ENCODE measurements at places on chromosomes 12 and 14.
A peak's percentile ranks its signal among the peaks of the same experiment; 100 is the strongest.

DNA sequence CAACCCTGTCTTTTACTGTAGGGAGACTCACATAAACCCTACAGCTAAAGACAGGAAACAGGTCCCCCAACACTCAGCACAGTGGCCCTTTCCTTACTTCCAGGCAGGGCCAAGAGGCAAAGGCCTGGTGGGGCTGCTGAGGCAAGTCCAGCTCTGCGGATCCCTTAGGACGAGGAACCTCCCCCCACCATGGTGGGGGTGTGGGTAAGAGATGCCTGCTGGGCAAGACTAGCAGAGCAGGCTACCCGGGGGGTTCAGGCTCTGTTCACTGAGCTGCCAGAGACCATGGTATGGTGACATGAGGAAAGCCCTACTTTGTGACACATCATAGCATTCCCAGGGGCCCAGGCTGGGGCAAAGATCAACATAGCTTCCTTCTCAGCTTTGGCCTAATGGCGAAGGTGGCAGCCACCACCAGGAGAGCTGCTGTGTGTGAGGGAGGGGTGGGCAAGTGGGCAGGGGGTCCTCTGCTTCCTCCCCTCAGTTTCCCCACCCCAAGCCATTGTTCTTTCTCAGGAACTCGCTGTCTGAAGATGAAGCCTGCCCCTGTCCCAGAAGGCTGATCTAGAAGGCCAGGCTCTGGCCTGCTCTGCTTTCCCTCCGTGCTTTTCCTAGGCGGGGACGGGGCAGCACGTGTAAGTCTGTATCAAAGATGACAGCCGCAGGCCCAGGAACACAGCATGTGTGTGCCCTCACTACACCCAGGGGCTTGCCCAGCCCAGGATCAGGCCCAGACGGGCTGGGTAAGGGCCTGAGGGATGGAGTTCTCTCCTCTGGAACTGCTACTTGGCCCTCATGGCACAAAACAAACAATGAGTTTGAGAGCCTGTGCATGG, 10.1 kb upstream of the TINF2 start:
- H3K27me3 ChIP-seq: no peaks in the 10 kb centered on the region
- H3K36me3 ChIP-seq: peaks cover 29% of the 10 kb centered on the region
- H3K4me3 ChIP-seq: no peak overlapping the region
- peaks cover 40% of the 10 kb centered on the region for H3K4me1 ChIP-seq
- no peak overlapping the region for H3K27ac ChIP-seq

DNA sequence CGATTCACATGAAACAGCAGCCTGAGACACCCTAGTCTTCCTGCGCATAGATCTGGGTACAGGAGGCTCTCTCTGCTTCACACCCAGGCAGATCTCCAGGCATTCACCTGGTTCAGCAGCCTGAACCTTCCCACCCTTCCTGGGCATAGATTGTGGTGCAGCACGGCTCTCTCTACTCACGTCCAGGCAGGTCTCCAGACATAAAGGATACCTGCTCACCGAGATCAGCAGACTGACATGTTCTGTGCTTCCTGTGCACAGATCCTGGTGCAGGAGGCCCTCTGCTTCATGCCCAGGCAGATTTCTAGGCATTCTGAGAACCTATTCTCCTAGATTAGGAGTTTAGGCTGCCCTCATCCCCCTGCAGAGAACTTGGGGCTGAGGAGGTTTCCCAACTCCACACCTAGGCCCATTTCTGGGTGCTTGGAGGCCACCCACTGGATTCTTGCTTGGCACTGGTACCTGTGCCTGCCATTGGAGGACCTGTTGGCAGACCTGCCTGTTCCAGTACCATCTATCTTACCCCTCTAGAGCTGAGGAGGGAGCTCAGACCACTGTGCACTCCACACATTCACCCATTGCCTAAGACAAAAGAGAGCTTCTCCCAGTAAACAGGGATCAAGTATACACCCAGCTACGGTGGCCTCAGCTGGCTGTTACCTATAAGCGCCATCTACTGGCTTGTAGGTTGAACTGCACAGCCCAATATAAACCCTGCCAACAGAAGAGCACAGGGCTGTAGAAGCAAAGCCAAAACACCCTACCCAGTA, 28.0 kb upstream of the GARIN6 start:
- no peak overlapping the region for H3K27ac ChIP-seq
- no peak overlapping the region for H3K4me3 ChIP-seq
- H3K36me3 ChIP-seq: no peaks in the 10 kb centered on the region
- DNase-seq: peak; percentile 6

GRCh38 chr12:26732005-26732908, 100.7 kb downstream of the ITPR2 start:
- peaks cover 28% of the 10 kb centered on the region for H3K4me1 ChIP-seq
- no peak overlapping the region for H3K4me3 ChIP-seq
- no peak overlapping the region for H3K27ac ChIP-seq
- no peak for DNase-seq
- H3K36me3 ChIP-seq: no peaks in the 10 kb centered on the region

GRCh38 chr14:49623941-49624839, 3.6 kb downstream of the MGAT2 start:
- no peak for DNase-seq
- peak overlapping the region; percentile 97 for H3K4me3 ChIP-seq
- H3K27ac ChIP-seq: peak overlapping the region; percentile 20
- H3K4me1 ChIP-seq: peaks cover 42% of the 10 kb centered on the region
- H3K36me3 ChIP-seq: peaks cover 50% of the 10 kb centered on the region

DNA sequence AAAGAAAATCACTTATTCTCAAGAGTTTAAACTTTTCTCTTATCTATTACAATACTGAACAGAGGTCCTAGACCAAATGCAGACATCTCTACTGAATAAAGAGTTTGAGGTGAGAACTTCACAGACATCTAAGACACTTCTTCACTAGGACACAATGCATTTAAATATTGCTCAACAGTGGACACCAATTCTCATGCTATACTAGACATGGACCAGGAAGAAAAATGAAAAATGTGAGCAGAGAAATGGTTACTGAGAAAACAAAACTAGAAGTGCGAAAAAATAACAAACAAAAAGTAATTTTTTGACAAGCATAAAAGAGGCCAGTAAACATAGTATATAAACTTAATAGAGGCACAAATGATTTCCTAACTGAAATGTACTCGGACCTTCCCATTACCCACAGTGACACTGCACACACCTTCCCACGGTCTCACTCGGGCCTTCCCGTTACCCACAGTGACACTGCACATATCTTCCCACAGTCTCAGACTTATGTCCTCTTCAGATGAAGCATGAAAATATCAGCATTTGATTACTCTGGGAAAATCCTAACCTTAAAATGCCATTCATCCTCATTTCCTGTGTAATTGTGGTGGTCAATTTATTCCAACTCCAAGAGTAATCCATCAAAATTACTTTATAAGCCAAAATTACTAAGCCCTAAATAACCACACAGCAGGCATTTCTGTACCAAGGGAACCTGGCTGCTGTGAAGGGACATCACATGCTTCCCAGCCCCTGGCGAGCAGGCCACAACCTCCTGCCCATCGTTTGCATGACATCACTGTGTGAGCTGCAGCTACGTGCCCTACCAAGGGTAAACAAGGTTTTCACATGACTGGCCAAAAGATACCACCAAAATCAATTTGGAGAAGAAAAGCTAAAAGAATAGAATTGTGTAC, 6.4 kb downstream of the SLC15A4 start:
- no peak overlapping the region for H3K4me3 ChIP-seq
- H3K4me1 ChIP-seq: peaks cover 63% of the 10 kb centered on the region
- H3K27ac ChIP-seq: no peak overlapping the region
- H3K36me3 ChIP-seq: peaks cover 48% of the 10 kb centered on the region
- no peaks in the 10 kb centered on the region for H3K27me3 ChIP-seq
- no peak for DNase-seq

DNA sequence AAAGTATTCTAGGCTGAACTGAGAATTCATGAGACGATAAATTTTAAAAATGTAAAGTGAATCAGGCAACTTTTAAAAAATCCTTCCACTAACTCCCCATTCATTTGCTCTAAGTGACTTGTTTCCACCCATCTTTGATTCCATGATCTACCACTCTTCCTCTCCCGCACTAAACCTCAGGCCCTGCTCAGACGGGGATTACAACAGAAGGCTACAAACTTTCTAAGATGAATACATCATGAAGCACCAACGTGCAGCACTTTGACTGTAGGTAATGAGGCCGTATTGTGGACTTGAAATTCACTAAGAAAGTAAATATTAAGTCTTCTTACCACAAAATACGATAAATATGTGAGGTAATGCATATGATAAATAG, 30.0 kb downstream of the TMEM132D start:
- H3K27ac ChIP-seq: no peak overlapping the region
- H3K27me3 ChIP-seq: no peaks in the 10 kb centered on the region
- no peak overlapping the region for H3K4me3 ChIP-seq
- no peaks in the 10 kb centered on the region for H3K4me1 ChIP-seq
- DNase-seq: no peak

DNA sequence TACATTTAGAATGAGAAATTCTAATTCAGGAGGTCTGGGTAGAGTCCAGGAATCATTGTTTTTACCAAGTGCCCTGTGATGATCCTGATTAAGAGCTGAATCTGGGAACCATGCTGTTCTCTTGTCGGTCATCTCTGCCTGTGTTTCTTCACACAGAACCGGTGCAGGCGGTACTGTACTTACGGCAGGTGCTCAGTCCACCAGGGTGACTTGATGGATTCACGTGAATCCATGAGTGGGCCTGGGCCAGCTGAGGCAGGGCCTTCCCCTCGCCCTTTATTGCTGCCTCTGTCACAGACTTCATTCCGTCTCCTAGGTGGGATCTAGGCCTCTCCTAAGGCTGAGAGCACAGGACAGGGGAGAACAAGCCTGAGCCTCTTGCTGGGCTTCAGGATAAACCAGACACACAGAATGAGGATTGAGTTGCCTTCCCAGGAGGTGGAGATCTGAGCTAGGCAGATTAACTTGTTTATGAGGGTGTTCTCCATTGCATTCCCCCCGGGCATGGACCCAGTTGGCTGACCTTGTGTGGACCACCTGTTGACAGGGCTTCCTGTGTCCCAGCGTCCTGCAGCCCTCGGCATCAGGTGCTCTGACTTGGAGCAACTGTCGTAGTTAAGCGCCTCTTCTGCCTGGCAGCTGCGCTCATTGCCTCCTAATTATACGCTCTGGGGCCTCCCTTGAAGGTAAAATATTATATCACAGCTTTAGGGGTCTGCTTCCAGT, 42.1 kb downstream of the B4GALNT3 start:
- H3K27me3 ChIP-seq: peaks cover 12% of the 10 kb centered on the region
- H3K27ac ChIP-seq: no peak overlapping the region
- H3K4me3 ChIP-seq: no peak overlapping the region
- H3K4me1 ChIP-seq: peaks cover 21% of the 10 kb centered on the region
- DNase-seq: no peak
- no peaks in the 10 kb centered on the region for H3K36me3 ChIP-seq

GRCh38 chr14:96104469-96105057, 65.4 kb downstream of the C14orf132 start:
- H3K4me1 ChIP-seq: no peaks in the 10 kb centered on the region
- no peak overlapping the region for H3K27ac ChIP-seq
- no peaks in the 10 kb centered on the region for H3K27me3 ChIP-seq
- no peak overlapping the region for H3K4me3 ChIP-seq
- no peaks in the 10 kb centered on the region for H3K36me3 ChIP-seq
- no peak for DNase-seq

DNA sequence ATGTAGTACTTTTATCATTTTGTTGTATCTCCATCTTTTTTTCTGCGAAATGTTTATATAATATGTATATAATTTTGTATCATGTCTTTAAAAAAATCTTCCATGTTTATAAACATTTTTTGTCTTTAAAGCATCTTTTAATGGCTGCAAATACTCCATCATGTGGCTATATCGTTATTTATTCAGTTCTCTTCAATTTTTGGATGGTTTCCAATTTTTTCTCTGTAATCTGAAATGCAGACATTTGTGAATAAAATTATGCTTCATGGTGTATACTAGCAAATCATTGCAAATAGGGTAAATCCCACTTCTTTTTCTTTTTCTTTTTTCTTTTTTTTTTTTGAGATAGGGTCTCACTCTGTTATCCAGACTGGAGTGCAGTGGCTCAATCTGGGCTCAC, 54.0 kb downstream of the CPSF2 start:
- H3K27me3 ChIP-seq: no peaks in the 10 kb centered on the region
- no peaks in the 10 kb centered on the region for H3K4me1 ChIP-seq
- no peak overlapping the region for H3K27ac ChIP-seq

- H3K4me1 ChIP-seq: peaks cover 17% of the 10 kb centered on the region
- H3K36me3 ChIP-seq: peaks cover 1% of the 10 kb centered on the region
- DNase-seq: no peak
- H3K27me3 ChIP-seq: peaks cover 4% of the 10 kb centered on the region
- H3K27ac ChIP-seq: no peak overlapping the region
Measured at GRCh38 chr12:68402422-68402821, 70.3 kb upstream of the MDM1 start.
